ENCODE measurements at places on chromosomes 13 and 19.

- DNase-seq = no peak
Measured at GRCh38 chr13:29975283-29975682, 124.9 kb upstream of the UBL3 start.

GRCh38 chr19:13985771-13986347 is 20.3 kb downstream of the RFX1 start:
- no peak for DNase-seq

DNA sequence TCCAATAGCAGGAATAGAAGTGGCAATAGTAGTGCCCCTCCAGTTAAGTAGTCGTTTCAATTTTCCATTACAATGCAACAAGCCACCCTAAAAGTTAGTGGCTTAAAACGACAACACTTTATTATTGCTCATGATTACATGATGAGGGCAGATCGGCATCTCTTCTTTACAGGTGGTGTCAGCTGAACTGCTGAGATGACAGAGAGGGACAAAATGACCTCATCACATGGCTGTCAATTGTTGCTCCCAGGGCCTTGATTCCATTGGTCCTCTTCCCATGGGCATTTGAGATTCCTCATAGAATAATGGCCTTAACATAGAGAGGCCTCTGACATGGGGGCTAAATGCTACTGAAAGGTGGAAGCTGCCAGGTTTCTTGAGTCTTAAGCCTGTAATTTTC is 679.8 kb upstream of the KLHL1 start:
- no peak for DNase-seq

DNA sequence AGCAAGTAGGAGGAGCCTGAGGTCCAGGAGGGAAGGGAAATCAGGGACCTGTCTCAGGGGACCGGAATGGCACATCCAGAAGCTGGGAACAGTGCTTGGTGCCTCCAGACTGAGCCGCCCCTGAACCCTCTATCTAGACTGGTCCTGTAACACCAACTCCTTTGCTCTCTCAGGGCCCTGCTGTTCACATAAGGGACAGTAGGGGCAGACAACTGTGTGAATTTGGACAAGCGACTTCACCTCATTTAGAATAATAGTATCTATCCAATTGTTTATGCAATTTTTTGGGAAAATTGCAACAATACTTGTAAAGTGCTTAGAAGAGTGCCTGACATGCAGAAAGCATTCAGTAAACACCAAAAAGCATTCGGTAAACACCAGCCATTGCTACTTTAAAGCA is 14.0 kb downstream of the SYMPK start:
- no peak for DNase-seq

GRCh38 chr19:48772503-48772953 is 17.2 kb downstream of the FGF21 start:
- no peak for DNase-seq

- no peak for DNase-seq
Measured at GRCh38 chr13:83125791-83126190, 756.5 kb downstream of the SLITRK1 start.

- no peak for DNase-seq
Measured at GRCh38 chr13:114101358-114102130, 30.9 kb downstream of the RASA3 start.

- DNase-seq = peak; percentile 66
Measured at GRCh38 chr13:111047326-111047725, 67.8 kb upstream of the ARHGEF7 start.

DNA sequence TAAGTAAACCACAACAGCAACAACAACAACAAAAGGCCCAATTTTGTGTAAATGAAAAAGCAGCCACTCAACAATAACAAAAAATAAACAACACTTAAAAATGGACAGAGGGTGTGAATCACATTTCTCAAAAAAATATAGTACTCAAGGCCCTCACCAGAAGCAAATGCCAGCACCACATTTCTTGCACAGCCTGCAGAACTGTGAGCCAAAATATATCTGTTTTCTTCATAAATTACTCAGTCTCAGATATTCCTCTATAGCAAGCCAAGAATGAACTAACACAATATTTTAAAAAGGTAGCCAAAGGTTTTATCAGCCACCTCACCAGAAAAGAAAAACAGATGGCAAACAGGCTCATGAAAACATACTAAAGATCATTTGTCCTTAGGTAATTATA is 3.9 kb upstream of the CD33 start:
- no peak for DNase-seq

DNA sequence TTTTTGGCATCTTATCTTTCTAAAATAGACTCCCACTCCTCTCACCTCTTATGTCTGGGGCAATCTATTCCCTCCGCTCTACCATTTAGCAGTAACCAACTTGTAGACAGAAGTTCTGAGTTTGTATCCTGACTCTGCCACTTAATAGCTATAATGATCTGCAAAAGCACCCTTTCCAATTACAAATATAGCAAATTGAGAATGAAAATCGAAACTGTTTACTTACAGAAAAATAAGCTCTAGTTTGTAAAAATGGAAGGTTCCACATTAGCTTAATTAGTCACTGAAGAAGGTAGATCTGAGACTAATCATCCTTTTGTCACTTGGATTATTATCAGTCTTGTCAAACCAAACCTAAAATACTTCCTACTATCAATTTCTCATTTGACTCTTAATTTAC is 409.3 kb downstream of the DIAPH3 start:
- no peak for DNase-seq

GRCh38 chr19:11481534-11482383 is 913 bp upstream of the ELAVL3 start:
- DNase-seq = peak; percentile 82

DNA sequence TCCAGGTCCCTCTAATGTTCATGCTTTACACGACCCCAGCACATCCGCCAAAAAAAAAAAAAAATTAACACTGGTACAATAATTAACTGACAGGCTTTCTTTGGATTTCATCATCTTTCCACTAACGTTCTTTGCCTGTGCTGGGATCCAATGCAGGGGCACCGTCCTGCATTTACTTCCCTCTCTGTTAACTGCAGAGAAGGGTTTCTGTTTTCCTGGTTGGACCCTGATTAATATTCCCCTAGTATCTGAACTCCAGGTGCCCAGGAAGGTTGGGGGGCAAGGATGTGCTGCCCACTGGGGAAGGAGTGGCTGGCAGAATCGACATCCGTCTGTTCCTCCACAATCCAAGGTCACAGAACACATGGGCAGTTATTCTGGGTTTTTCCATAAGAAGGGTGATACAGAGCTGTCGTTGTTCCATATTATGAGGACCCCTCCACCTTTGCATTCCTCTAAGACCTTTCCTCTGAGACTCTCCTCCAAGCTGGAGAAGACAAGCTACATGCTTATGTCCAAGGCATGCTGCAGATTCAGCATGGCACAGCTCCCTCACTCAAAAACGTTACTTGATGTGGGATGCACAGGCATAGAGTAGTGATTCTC is 4.5 kb upstream of the LAIR1 start:
- DNase-seq = no peak

DNA sequence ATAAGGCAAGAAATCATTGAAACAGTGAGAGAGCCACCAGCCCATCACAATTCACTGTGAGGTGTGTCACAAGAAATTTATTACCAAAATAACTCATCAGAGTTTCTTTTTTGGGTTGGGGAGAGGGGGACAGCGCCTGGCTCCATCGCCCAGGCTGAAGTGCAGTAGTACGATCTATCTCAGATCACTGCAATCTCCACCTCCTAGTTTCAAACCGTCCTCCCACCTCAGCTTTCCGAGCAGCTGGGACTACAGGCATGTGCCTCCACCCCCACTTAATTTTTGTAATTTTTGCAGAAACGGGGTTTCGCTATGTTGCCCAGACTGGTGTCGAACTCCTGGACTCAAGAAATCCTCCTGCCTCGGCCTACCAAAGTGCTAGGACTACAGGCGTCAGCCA is 3.6 kb downstream of the IFNL1 start:
- no peak for DNase-seq

DNA sequence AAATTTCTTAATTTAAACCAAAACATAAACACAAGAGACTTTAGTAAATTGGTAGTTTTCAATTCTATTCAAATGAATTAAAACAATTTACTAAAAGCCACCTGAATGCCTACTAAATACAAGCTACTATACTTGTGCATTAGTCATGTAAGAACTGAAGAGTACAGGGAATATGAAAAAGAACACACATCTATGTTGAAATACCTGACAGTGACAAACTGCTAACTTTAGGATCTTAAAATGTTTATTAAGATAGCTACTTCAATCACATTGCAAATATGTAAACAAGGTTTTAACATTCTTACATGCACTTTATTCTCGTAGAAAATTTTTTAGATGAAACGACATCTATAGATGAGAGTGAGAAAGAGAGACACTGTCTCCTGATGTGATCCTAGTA is 4.1 kb downstream of the SPRYD7 start:
- no peak for DNase-seq

DNA sequence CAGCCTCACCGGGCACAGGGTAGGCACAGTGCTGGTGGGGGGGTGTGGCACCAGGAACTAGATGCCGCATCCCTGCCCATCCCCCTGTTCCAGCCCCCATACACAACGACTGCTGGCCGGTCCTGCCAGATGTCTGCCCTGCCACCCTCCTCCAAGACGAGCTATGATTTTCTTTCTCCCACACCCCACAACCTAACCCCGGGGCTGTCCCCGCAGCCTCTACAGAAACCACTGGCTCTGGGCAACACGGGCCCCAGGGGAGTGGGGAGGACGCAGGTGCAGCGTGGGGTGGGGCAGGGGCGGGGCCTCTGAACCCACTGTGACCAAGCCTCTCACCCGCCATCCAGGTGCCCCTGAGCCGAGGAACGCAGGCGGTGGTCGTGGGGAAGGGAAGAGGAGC is 15.5 kb downstream of the PGLS start:
- no peak for DNase-seq

DNA sequence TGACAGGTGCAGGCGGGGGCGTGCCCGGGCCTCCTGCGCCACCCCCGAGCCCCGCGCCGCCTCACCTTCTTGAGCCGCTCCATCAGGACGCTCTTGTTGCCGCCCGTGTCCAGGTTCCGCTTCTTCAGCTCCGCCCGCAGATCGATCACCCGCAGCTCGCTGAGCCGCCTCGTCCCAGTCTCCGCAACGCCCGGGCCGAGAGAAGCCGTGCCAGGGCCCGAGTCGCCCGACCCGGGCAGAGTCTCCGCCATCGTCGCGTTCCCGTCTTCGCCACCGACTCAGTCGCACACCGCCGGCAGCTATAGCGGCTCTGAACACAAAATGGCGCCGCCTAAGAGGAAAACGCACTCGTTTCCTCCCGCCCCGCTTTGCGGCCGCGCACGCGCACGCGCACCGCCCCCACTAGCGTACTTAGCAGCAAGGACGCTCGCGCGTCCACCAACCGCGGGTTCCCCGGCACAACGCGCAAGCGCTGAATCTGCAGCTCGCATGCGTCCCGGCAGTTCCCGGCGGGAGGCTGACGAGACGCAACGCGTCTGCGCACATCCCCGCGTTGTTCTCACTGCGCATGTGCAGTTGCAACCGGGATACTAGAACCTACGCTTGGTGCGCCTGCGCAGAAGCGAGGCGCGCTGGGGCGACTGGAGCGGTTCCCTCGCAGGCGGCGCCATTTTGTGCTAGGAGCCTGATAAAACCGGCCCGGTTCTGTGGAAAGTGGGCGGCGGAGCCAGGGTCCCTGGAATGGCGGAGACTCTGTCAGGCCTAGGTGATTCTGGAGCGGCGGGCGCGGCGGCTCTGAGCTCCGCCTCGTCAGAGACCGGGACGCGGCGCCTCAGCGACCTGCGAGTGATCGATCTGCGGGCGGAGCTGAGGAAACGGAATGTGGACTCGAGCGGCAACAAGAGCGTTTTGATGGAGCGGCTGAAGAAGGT is at the start of the genes SAFB and SAFB2:
TSS of gene SAFB (plus strand) at position 619 of the 932 bp plus-strand sequence. CDS start at position 742, 123 bp downstream.
TSS of gene SAFB2 (minus strand) at position 312 of the 932 bp plus-strand sequence. CDS start at position 251, 61 bp downstream.
- DNase-seq = peak; percentile 100

DNA sequence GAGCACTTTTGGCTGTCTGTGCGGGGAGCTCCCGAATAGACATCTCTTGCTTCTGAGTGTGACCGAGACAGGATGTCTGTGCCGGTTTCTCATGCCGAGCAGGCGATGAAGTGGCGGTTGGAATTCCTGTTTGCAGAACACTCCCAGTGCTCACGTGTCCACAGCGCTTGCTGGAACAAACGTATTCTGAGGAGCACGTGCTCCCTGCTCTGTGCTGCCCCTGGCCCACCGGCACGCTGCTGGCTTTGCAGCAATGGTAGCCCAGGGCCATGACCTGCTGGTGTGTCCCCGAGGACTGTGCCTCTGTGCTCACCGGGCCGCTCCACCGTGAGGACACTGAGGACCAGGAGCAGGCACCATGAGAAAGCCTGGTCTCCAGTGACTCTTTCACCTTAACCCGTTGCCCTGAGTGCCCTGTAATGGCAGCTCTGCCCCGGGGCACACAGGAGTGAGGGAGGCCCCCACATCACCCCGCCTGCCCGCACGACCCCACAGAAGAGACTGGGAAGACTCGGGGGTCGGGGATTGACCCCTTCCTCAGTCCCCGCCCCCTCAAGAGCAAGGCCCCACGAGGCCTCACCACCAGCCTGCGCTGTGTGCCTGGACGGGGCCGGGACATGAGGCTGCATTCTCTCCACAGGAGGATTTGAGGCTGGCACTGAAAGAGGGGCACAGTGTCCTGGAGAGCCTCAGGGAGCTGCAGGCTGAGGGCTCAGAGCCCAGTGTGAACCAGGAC is 40.0 kb upstream of the F7 start:
- no peak for DNase-seq

GRCh38 chr13:34452831-34453230 is 489.2 kb upstream of the NBEA start:
- no peak for DNase-seq

- no peak for DNase-seq
Measured at GRCh38 chr13:75299913-75300862, 181.8 kb downstream of the TBC1D4 start.

GRCh38 chr13:72004246-72004645 is 137.2 kb upstream of the DACH1 start:
- no peak for DNase-seq

- DNase-seq = no peak
Measured at GRCh38 chr13:26950968-26951367, 190.4 kb upstream of the GPR12 start.

- no peak for DNase-seq
Measured at GRCh38 chr19:45070861-45071544, 5.3 kb downstream of the ZNF296 start.

GRCh38 chr13:101700598-101700997 is 248.1 kb downstream of the ITGBL1 start:
- DNase-seq = no peak

GRCh38 chr19:48975947-48976847 is 11.1 kb downstream of the FTL start:
- no peak for DNase-seq

DNA sequence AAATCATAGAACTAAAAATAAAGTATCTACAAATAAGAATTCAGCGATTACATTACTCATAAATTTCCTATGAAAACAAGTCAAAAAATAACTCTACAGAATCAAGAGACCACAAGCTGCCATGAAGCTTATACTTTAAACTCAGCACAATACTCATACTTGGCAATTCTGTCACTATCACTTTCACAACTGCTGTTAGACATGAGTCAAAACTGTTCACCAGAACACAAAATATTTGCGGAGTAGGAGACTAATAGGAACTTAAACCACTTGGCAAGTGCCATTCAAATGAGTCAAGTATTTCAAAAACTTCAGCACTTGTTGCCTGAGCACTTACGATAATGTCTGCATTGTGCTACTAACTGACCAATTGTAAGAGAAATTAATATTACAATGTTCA is 387.8 kb upstream of the GPC6 start:
- DNase-seq = no peak

GRCh38 chr13:57123681-57124080 is 17.0 kb upstream of the PRR20A start:
- DNase-seq = no peak

GRCh38 chr19:54268936-54269335 is 11.9 kb upstream of the LILRB5 start:
- peak; percentile 87 for DNase-seq

GRCh38 chr19:31627620-31628365 is 278.6 kb upstream of the TSHZ3 start:
- no peak for DNase-seq

GRCh38 chr19:47390533-47391488 is 28.5 kb downstream of the MEIS3 start:
- no peak for DNase-seq
